ENCODE measurements at places on chromosomes 7 and 10. TPM values are rescaled to one million over a fixed set of nuclear protein-coding genes. Genes with fewer than 3 reads are reported as not detected.

The PRKCQ gene
- total RNA-seq: 0.34 TPM

The DEPP1 gene
- 15.0 TPM for total RNA-seq

The VGF gene
- total RNA-seq: 1.7 TPM

The PSAP gene
- total RNA-seq: 315 TPM

The PLPP4 gene
- not detected for total RNA-seq

The ANXA8 gene
- total RNA-seq: not detected

The FOXI2 gene
- total RNA-seq: not detected

The SLC29A4 gene
- total RNA-seq: 4.2 TPM

The ARMS2 gene
- not detected for total RNA-seq
